ENCODE measurements at places on chromosomes 16 and 17.

DNA sequence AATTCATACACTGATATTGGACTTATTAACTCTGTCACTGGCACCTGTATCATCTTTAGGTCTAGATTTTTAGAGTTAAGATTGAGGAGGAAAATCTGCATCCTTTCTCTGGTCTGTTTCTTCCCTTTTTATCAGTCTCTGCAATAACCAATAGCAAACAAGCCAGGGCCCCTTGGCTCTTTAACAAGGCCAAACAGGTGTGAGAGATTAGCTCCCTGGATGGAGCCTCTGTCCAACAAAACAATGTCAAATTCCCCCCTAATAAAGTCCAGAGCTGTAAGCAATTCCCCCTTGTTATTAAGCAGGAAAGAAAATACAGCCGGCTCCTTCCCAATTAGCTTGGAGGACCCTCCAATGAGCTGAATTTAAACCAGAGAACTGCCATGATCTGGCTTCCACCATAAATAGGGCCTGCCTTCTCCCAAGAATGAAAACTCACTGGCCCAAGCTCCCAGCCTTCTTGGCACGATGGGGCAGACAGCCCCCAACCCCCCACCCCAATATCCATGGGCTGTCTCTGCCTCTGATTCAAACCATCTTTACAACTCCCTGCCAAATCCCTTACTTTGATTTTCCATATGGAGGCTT is 56.1 kb upstream of the SOX9 start:
- DNase-seq, result no peak

GRCh38 chr17:29151567-29151966 is 28.6 kb downstream of the MYO18A start:
- no peak for DNase-seq

DNA sequence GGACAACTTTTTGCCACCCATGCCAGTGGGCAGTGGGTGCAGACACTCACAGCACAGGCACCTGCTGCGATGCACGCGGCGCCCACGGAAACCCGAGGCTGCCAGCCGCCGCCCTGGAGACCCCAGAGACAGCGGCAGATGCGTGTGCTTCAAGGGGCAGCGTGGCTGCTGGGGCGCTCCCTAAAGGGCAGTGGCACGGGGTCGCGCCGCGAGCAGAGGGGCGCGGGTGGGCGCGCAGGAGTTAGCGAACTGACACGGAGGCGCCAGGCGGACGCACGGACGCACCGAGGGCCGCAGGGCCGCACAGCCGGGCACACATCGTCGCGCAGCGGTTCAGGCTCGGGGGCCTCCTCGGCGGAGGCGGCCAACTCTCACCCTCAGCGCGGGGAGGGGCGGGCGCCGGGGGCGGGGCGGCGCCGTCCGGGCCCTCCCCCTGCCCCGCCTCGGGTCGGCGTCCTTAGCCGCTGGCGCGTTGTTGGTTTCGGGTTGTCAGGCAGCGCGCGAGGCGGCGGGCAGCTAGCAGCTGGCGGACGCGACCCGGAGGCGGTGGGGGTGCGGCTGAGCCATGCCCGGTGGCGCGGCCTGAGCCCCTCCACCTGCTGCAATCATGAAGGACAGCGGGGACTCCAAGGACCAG is at the start of gene KIF19:
TSS of gene KIF19 (plus strand) at position 484 of the 637 bp plus-strand sequence. CDS start at position 608, 124 bp downstream.
- DNase-seq, result no peak

DNA sequence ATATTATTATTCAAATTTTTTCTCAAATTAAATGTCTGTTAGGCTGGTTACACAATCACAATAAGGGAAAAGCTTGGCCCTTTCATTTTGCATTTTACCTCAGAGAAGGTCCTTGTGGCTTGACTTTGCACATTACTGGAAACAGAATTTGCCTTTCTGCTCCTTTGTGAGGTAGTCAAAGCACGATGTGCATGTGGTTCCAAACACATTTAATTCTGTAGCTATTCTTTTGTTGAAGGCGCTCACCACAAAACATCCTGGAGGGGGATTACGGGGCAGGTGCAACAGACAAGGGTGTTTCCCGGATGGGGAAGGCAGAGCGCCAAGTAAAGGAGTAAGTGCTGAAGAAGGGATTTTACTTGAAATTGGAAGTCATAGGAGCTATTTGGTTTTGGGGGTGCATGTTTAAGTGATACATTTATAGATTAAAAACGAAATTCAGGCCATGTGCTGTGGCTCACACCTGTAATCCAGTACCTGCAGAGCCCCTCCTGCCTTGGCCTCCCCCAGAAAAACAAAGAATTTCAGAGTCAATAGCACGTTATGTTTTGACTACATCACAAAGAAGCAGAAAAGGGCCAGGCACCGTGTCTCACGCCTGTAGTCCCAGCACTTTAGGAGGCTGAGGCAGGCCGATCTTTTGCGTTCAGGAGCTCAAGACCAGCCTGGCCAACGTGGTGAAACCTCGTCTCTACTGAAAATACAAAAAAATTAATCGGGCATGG is 31.2 kb upstream of the TENT4B start:
- DNase-seq, result no peak

DNA sequence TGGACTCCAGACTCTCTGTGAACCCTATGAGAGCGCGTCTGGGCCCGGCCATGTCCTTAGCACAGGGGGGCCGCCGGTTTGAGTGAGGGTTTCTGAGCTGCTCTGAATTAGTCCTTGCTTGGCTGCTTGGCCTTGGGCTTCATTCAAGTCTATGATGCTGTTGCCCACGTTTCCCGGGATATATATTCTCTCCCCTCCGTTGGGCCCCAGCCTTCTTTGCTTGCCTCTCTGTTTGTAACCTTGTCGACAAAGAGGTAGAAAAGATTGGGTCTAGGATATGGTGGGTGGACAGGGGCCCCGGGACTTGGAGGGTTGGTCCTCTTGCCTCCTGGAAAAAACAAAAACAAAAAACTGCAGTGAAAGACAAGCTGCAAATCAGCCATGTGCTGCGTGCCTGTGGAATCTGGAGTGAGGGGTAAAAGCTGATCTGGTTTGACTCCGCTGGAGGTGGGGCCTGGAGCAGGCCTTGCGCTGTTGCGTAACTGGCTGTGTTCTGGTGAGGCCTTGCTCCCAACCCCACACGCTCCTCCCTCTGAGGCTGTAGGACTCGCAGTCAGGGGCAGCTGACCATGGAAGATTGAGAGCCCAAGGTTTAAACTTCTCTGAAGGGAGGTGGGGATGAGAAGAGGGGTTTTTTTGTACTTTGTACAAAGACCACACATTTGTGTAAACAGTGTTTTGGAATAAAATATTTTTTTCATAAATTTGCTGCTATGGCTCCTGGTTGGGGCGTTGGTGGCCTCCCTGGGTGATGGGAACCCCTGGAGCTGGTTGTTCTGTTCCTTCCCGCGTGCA is 23.1 kb downstream of the STAT5A start:
- peak; percentile 32 for DNase-seq

- no peak for DNase-seq
These were observed 17.7 kb upstream of the CORO6 start for GRCh38 chr17:29640413-29640812.

DNA sequence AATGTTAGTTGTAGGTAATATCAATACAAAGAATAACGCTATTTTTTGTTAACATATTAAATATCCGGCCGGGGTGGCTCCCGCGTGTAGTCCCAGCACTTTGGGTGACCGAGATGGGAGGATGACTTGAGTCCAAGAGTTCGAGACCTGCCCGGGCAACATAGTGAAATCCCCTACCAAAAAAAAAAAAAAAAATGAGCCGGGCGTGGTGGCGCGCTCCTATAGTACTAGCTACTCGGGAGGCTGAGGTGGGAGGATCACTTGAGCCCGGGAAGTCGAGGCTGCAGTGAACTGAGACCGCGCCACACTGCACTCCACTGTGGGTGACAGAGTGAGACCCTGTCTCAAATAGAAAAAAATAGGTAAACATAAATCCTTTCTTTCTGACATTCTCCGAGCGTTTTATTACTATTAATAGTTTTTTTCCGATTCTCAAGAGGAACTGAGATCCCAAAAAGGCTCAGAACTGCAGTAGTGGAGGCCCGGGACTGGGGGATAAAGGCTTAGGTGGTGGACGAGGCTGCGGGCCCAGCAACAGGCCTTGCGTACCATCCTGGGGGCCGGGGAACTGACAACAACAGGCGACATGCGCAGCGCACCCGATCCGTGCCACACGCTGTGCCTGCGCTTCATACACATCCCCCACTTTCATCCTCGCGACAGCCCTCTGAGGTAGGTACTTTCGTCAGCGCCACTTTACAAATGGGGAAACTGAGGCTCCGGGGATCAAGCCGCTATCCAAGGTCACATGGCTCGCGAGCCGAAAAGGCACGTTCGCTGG is 919 bp downstream of the N4BP1 start:
- no peak for DNase-seq

DNA sequence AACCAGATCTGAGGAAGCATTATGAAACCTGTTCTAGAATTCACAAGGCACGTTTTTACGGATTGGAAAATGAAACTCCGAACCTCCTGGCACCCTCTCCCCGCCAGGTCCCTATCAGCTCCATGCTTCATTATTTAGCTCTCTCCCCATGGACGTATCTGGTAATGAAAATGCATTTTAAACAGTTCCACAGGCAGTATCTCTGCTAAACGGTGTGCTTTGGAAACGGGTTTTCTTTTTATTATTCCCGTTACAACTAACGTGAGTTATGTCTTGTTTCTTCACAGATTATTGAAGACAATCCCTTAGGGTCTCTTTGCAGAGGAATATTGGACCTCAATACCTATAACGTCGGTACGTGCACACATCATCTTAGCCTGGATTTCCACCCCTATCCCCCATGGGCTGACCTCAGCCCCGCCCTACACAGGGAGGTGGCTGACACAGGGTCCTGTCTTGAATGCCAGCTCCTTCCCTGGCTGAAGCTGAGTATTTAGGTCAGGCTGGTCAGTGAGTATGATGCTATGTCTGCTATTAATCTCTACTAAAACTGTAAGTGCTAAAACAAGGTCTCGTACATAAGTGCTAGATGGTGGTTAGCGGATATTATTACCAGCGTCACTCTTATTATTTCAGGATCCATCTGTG is 82.9 kb downstream of the SDR42E1 start:
- DNase-seq, result no peak

- no peak for DNase-seq
These were observed 20.8 kb downstream of the ZNHIT3 start for GRCh38 chr17:36507266-36507665.

DNA sequence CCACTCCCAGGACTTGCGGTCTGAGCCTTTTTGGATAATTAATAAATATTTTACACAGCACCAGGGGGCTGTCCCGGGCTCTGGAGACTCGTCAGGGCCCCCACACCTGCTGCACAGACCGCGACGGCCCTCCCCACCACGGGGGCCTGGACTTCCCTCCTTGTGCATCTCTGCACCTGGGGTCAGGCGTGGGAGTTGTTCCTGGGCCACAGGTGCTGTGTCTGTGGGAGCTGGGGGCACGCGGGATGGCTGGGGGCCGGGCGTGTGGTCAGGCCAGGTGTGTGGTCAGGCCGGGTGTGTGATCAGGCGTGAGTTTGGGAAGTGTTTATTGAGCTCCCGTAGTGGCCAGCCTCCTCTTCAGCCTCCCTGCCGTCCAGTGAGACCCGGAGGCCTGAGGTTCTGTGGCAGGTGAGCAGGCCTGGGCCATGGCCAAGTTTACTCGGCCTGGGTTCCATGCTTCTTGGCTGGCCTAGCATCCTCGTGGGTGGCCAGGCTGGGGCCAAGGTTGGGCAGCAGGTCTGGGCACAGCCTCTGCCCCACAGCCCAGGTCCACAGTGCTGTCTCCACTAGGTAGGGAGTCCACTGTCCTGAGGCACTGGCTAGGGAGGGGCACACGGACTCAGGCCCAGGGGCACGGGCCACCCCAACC is 1.9 kb upstream of the STUB1 start:
- no peak for DNase-seq

DNA sequence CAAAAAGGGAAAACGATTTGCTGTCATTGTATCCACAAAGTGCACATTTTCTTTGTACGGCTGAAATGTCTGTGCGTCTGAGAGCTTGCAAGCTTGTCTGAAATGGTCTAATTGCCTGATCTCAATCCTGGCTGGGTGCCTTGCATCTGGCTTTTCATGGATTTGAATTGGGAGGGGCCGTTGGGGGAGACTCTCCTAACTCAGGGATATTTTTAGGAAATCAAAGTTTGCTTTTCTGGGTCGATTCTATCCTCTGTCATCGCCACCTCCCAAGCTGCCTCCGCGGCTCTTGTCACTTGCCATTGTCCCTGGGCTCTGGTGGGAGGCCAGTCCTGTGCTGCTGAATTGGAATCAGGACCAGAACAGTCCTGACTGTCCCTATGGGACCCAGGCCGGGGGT is 33.3 kb upstream of the MGAT5B start:
- DNase-seq, result no peak

GRCh38 chr16:84826558-84826941 is 6.8 kb downstream of the CRISPLD2 start:
- DNase-seq, result no peak

GRCh38 chr16:1871974-1872635 is at the start of gene MEIOB:
Gene MEIOB, minus strand, starts transcription at chr16:1872164. Its CDS starts 3,989 bp downstream, at chr16:1868175.
- no peak for DNase-seq

GRCh38 chr17:40331743-40332641 is 23.0 kb downstream of the RARA start:
- peak; percentile 93 for DNase-seq

DNA sequence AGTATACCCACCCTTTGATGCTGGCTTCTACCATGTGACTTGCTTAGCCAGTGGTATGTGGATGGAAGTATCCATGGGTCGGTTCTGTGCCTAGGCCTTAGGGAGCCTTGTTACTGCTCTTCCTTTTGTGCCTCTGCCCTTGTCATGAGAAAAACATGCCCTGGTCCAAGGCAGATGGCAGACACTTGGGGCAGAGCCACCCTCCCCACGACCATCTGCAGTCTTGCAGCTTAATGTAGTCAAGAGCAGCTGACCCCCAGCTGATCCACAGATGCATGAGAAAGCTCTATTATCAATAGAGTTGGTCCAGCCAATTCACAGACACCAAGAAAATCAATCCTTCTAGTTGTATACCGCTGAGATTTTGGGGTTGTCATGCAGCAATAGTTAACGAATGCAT is 95.7 kb downstream of the SLC39A11 start:
- no peak for DNase-seq
